ENCODE measurements at places on chromosomes 2 and 18.

DNA sequence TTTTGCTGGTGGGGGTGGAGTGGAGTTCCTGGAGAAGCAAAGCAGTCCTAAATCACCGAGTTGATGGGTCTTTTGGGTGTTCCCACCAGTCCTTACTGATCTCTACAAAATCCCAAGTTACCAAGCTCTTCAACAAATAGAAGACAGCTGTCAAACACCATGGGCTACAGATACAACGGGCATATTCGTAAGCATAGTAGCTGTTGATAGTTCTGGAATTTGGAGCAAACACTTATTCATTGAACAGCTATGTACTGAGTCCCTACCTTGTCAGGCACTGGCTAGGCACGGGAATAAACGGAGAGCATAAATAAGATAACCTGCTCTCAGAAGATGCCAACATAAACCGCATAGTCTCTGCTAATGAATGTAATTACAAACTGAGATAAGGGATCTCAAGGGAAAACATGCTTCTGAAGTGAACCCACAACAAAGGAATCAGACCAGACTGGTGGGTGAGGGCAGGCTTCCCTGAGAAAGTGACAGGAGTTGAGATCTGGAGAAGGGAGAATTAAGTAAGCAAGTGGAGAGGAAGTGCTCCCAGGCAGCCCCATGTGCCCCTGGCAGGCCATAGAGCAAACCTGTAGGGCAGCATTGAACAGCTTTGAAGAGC, 947 bp upstream of the ANKRD44 start:
- no peak for DNase-seq

DNA sequence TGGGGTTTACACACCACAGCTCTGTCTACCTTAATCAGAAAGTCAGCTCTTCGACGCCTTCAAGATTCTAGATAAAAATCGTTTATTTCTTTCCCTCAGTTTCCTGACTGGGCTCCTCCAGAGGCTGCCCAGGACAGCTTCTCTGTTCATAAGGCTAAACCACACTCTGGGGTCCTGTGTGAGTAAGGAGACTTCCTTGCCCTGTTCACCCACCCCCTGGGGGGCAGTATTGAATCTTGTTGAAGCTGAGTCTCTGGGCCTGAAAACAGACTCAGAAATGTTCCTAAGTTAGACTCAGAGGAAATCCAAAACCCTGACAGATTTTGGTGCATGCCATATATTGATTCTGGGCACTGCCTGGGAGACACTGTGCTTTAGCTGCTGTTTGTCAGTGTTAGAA, 43.0 kb downstream of the G6PC2 start:
- DNase-seq = no peak

DNA sequence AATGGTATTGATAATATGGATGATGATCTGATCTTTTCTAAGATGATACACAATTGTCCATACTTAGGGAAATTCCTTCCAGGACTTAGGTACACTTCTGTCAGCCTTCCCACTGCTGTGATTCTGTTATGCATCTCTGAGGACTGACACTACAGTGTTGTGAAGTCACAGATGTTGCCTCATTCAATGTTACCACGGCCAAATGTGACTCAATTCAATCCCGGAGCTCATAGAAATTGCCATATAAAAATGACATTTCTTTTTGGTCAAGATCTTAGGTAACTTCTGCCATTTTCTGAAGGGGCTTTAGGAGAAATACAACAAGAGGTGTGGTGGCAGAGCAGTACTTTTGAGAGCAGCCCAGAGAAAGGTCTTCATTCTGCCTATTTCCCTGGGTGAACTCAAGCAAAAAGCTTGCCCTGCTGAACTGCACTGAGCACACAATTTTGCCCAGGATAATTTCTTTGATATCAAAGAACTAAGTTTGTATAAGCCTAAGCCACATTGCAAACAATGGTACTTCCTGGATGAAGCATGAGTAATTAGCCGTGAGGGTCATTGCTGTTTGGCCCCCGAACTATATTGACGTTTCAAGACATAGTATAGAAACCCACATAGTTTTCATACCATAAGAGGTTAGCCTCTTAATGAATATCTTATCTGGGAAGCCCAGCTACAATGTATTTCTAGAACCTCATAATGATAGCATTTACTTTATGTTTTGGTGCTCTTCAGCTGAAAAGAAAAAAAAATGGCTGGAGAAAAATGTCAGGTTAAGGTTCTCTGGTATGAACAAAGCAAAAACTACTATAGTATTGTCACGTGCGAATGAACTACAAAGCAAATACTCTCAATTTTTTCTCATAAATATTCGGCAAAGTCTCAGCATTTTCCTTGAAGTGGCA, 437.4 kb downstream of the MEIS1 start:
- DNase-seq = no peak

DNA sequence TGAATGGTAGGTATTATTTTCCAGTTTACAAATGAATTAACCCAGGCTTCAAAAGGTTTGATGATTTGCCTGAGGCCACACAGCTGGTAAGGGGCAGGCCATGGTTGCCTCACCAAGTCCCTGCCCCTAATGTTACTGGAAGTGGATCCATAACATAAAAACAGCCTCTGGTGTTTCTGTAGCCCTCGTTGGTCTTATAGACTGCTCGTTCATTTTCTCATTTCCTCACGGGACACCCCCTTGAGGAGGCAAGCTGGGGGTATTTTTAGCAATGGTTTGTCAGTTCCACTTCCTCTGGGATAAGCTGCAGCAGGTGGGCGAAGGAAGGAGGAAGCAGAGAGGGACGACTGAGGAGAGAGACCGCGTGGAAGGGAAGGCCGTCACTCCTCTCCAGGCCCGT, 32.9 kb upstream of the NDUFV2 start:
- no peak for DNase-seq

GRCh38 chr2:157107877-157108276, 149.6 kb upstream of the GALNT5 start:
- DNase-seq = no peak
